Glutamatergic neuron (in vitro differentiated cells): ENCODE measurements at places on chromosomes 6 and 20. TPM values are rescaled to one million over a fixed set of nuclear protein-coding genes. Genes with fewer than 3 reads are reported as not detected.

Gene SLC13A3
- 5.8 TPM for total RNA-seq

Gene VGLL2
- total RNA-seq: not detected

Gene DDO
- total RNA-seq: not detected

Gene IL17F
- total RNA-seq: not detected

Gene POLR1C
- total RNA-seq: 18.9 TPM

Gene SLC17A4
- not detected for total RNA-seq

Gene TBXT
- total RNA-seq: not detected

Gene RNF182
- total RNA-seq: 1.8 TPM

Gene RAMACL
- 9.5 TPM for total RNA-seq

Gene SLC22A23
- total RNA-seq: 102 TPM

Gene HTR1E
- total RNA-seq: 0.34 TPM

Gene HLA-DQB2
- total RNA-seq: not detected

Gene MOG
- total RNA-seq: not detected

Gene MOCS1
- total RNA-seq: 9.9 TPM

Gene PHACTR3
- total RNA-seq: 37.0 TPM

Gene APOM
- total RNA-seq: 1.5 TPM

Gene TFAP2A
- 0.32 TPM for total RNA-seq

Gene MLN
- total RNA-seq: not detected

Gene OTOR
- total RNA-seq: not detected

Gene TPD52L1
- not detected for total RNA-seq

Gene SCRT2
- 28.0 TPM for total RNA-seq

Gene PIM1
- total RNA-seq: 22.7 TPM

Gene COL12A1
- total RNA-seq: 2.4 TPM

Gene AFDN
- total RNA-seq: 552 TPM

Gene NKAIN4
- 183 TPM for total RNA-seq

Gene PSORS1C1
- total RNA-seq: not detected

Gene GTSF1L
- not detected for total RNA-seq

Gene USP49
- 14.7 TPM for total RNA-seq

Gene LAMP5
- not detected for total RNA-seq

Gene DSP
- 8.9 TPM for total RNA-seq

Gene ELOVL4
- total RNA-seq: 37.2 TPM

Gene LTB
- total RNA-seq: not detected

Gene SNX21
- total RNA-seq: 10.2 TPM

Gene THEMIS
- not detected for total RNA-seq

Gene COL11A2
- total RNA-seq: 3.8 TPM

Gene KCNS1
- not detected for total RNA-seq

Gene FBXO5
- 6.2 TPM for total RNA-seq

Gene FERMT1
- 0.29 TPM for total RNA-seq

Gene MUCL3
- not detected for total RNA-seq

Gene KHDC1L
- 2.2 TPM for total RNA-seq

Gene SPATA2
- total RNA-seq: 9.7 TPM

Gene C6orf58
- not detected for total RNA-seq

Gene CENPB
- total RNA-seq: 47.1 TPM

Gene PRR18
- total RNA-seq: not detected

Gene OR2B6
- not detected for total RNA-seq

Gene ATP6V1G2
- total RNA-seq: 95.6 TPM

Gene WFDC2
- 4.8 TPM for total RNA-seq

Gene TREM1
- total RNA-seq: not detected

Gene WTAP
- 108 TPM for total RNA-seq

Gene PTK6
- 0.17 TPM for total RNA-seq

Gene KDM1B
- 21.1 TPM for total RNA-seq

Gene SEL1L2
- not detected for total RNA-seq

Gene CLVS2
- 18.6 TPM for total RNA-seq

Gene LZTS3
- total RNA-seq: 56.8 TPM

Gene PLCG1
- total RNA-seq: 458 TPM
